ENCODE measurements at places on chromosomes 6 and 20. TPM values are rescaled to one million over a fixed set of nuclear protein-coding genes. Genes with fewer than 3 reads are reported as not detected.
A peak's percentile ranks its signal among the peaks of the same experiment; 100 is the strongest.

- peak; percentile 12 for DNase-seq
Observed at GRCh38 chr6:34953061-34954025, 64.3 kb downstream of the ANKS1A start.

DNA sequence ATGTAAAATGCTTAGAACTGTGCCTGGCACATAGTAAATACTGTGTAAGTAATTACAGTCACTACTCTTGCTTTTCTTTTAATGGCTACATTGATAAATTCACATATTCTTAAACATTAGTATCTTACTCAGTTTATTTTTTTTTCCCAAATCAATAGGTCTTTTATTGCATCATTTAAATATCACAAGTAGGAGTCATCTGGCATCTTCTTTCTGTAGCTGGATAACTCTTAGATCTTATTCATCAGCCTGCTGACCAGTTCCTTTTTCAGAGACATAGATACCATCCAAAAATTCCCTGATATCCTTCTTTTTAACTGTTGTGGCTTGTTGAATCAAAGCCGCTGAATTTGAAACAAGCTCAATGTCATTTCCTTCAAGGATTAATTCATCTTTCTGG is 20.0 kb upstream of the PHF3 start:
- DNase-seq, result no peak

- no peak for DNase-seq
Observed at GRCh38 chr6:124076336-124077048, 272.8 kb downstream of the NKAIN2 start.

GRCh38 chr6:100573166-100573565 is 108.4 kb upstream of the SIM1 start:
- DNase-seq, result peak; percentile 34

GRCh38 chr6:6753301-6753700 is 164.8 kb downstream of the LY86 start:
- DNase-seq, result no peak

- DNase-seq, result peak; percentile 47
Observed at GRCh38 chr20:57061051-57061900, 205.2 kb downstream of the BMP7 start.

DNA sequence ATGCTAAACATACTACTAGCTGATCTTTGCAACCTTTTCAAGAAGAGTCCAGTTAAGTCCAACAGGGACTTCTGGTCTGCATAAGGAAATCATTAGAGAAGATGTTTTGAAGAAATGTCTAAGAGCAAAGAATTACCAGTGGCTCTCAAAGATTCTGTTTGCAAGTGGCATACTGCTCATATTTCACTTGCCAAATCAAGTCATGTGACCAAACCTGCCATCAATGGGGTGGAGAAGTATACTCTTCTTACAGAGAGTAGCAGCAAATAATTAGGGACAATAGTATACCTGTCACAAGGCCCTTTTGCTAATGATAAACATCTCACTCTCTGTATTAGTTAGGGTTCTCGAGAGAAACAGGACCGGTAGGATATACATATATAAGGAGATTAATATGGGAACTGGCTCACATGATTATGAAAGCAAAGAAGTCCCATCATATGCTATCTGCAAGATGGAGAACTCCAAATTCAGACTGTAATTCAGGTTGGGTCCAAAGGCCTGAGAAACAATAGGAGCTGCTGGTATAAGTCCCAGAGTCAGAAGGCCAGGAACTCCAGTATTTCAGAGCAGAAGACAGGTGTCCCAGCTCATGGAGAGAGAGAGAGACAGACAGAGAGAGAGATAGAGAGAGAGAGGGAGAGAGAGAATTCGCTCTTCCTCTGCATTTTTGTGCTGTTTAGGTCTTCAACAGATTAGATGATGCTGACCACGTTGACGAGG is 111.5 kb downstream of the LCA5 start:
- no peak for DNase-seq

The B3GAT2 gene
- not detected for total RNA-seq

The SYTL3 gene
- 1.7 TPM for total RNA-seq

- DNase-seq, result no peak
Observed at GRCh38 chr6:148328876-148329555, 13.6 kb upstream of the SASH1 start.

The PROKR2 gene
- total RNA-seq, result not detected

The HRH3 gene
- total RNA-seq, result not detected

DNA sequence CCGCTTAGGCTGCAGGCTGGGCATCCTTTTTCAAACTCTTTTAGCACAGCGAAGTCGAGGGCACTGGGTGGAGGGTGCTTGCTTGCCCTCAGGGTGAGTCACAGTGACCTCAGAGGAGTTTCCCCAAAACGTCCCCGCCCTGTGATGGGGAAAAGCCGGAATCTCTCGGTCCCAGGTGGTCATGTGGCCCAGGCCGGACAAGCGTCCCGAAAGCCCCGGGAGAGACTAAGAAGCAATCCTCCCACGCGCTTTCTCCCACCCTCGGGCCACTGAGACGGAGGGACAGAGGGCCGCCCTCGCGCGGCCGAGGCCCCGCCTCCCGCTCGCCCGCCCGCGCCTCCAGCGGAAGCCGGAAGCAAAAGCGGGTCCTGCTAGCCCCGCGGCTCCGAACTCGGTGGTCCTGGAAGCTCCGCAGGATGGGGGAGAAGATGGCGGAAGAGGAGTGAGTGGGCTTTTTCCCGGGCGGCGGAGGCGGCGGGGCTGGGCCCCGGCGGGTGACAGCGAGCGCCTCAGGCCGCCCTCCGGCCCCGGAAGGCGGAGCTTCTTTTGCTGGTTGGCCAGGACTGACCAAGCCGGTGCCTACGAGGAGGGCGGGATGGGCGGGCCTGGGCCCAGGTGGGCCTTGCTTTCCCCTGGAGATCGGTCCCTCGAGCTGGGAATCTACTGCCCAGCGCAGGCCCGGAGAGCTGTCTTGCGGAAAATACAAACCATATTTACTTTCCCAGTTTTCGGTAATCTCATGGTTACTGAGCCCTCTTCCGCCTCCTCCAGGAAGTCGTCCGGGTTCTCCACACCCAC is at the start of gene SLC9A8:
TSS of gene SLC9A8 (plus strand) at position 322 of the 798 bp plus-strand sequence. CDS start at position 417, 95 bp downstream.
- DNase-seq, result peak; percentile 93

- DNase-seq, result no peak
Observed at GRCh38 chr6:84442208-84442607, 214.8 kb upstream of the CEP162 start.

- DNase-seq, result peak; percentile 63
Observed at GRCh38 chr20:50368813-50369224, 141.4 kb upstream of the PTPN1 start.

The DDO gene
- 3.5 TPM for total RNA-seq

DNA sequence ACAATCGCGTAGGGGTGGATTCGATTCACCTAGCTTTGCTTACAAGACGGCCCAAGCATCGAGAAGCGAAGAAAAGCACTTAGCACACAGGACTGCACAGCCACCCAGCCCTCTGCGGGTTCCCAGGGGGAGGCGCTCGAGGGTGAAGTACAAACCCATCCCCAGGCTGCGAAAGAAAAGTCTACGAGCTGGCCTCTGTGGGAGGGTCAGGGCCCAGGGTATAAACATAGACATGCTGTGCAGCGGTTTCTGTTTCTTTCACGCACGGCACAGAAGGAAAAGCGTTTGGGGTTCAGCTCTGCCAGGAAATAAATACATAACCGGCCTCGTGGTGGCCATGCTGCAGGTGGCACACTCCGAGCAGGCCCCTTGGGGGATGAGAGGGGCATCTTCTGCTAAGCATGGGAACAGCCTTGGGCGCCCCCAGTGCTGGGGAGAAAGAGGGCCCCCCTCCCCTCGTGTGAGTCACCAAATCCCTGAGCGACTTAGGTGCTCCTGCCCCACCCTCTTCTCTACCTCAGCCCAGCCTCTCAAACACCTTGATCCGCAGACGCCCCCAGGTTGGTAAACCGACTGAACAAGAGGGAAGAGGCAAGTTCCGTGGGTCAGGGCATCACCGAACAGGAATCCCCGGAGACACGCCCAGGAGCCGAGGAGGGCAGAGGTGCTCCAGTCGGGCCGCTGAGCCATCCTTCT is 91.6 kb upstream of the RIPOR2 start:
- no peak for DNase-seq

- peak; percentile 40 for DNase-seq
Observed at GRCh38 chr6:16712255-16712930, 48.9 kb downstream of the ATXN1 start.

The MEP1A gene
- not detected for total RNA-seq

GRCh38 chr20:32357375-32357868 is 709 bp upstream of the ASXL1 start:
- DNase-seq, result peak; percentile 64

GRCh38 chr6:141528596-141528995 is 604.1 kb upstream of the GJE1 start:
- no peak for DNase-seq

The ENPP3 gene
- not detected for total RNA-seq

The SLA2 gene
- total RNA-seq, result not detected

- DNase-seq, result no peak
Observed at GRCh38 chr6:40573221-40573620, 13.9 kb downstream of the LRFN2 start.

- peak; percentile 28 for DNase-seq
Observed at GRCh38 chr6:166751051-166751595, 124.1 kb upstream of the RPS6KA2 start.

DNA sequence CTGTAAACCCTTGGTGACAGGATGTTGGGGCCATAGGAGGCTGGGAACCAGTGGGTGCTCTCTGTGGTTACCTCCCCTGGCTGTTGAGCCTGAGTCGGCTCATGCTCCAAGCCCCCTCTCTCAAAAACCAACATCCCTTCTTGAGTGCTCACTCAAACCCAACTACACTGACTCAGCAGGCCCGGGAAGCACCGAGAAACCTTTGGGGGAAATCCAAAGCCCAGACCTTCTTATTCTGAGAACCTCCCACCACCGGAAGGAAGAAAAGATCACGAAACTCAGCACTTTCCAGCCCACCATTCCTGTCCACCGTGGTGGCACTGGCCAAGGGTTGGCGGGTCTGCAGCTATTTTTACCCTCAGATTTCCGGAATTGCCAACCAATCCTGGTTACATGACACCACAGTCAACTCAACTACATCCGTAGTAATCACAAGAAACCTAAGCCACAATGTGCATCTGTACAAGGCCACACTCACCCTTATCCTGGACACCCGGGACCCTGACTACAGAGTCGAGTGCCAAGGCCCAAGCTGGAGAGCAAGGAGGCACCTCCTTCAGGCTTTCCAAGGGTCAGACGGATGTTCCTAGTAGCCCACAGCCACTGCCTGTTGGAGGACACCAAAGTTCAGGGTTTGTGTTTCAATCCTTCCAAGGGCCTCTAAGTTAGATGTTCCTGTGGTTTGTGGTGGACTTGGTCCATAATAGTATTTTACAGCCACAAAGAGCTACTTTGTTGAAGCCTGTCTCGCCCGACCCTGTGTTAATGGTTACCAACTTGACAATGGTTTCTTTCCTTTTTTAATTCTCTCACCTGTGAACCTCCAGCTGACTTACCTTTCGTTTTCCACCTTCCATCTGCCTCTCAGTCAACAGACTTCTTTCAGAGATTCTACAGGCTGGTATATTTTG is 317.0 kb downstream of the CDC5L start:
- no peak for DNase-seq

The CAGE1 gene
- not detected for total RNA-seq

The EEF1A2 gene
- total RNA-seq, result 88.1 TPM

DNA sequence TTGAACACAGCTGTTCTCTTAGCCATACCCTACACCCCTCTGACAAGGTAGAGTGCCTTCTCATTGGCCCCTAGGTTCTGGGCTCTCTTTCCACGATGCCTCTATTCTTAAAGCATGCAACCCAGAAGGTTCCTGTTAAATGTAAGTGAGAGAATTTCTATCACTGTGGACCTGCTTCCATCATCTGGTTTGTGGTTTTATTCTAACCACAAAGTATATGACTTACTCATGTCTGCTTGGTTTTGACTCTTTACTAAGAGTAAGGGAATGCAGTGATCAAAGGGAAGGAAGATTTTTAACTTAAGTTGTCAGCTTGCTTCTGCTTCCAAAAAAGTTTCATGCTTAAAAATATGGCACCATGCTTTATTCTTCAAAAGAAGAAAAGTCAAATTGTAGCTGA is 80.2 kb downstream of the ANKEF1 start:
- peak; percentile 73 for DNase-seq

DNA sequence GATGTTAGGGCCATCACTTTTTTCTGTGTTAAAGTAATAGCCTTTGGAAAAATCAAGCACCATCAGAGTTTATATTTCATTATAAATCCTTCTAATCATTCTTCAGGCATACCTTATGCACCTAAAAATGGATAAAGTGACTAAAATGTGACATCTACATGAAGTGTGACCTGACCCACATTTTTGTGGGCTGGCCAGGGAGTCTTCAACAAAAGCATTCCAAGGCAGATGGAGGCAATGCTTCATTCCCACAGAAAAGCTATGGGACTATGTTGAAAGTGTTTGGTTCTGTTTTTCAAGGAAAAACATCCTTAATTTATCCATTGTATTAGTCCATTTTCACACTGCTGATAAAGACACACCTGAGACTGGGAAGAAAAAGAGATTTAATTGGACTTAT is 58.8 kb upstream of the LTV1 start:
- no peak for DNase-seq

DNA sequence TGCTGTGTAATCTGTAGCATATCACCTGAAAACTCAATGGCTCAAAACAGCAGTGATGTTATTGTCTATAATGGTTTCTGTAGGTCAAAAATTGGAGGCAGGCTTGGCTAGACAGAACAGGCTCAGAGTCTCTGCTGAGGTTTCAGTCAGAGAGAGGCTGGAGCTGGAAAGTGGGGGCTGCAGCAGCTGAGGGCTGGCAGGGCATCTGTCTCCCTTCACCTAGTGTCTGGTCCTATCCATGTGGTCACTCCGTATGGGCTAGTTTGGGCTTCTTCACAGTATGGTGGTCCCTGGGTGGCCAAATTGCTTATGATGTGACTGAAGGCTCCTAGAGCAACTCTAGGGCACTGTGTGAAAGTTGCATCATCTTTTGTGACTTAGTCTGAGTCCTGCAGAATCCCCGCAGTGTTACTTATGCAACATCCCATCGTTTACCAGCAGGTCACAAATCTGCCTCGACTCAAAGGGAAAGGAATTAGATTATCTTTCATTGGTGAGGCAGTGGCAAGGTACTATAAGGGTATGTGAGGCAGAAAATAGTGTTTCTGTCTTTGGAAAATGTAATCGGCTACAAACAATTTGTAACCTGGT is 497.0 kb downstream of the EPHA7 start:
- DNase-seq, result no peak

DNA sequence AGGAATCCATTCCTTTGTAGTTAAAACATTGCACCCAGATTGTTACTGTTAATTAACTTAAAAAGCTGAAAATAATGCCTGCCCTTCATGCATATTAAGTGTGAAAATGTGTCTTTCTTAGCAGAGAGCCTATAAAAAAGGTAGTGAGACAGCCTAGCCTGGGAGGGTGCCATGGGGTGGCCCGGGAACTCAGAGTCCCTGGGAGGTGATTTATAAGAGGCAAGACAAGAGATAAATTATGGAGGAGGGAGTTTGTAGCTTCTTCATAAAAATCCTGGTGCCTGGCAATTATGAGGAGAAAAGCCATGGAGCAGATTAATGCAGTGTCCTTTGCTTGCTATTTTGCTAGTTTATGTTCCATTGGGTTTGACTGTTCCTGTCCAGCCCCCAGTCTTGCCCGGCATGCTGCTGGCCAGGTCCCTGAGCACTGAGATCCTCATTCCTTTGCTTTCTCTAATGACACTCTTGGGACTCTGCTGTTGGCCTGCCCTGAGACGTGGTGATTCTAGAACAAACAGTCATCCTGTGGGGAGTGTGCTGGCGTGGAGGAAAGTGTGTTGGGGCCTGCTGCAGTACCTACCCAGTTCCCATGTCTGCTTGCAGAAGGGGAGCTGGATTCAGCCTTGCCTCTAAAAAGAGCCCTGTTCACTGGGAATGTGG is 4.2 kb downstream of the MLN start:
- no peak for DNase-seq

- no peak for DNase-seq
Observed at GRCh38 chr6:126803769-126804168, 314.7 kb upstream of the RSPO3 start.

Measured in A172 (cell line).